Eye (tissue), 1 donor: ENCODE measurements at places on chromosomes 2 and 18.

- no peak for DNase-seq
Measured at GRCh38 chr2:63484901-63485300, 103.4 kb downstream of the WDPCP start.

DNA sequence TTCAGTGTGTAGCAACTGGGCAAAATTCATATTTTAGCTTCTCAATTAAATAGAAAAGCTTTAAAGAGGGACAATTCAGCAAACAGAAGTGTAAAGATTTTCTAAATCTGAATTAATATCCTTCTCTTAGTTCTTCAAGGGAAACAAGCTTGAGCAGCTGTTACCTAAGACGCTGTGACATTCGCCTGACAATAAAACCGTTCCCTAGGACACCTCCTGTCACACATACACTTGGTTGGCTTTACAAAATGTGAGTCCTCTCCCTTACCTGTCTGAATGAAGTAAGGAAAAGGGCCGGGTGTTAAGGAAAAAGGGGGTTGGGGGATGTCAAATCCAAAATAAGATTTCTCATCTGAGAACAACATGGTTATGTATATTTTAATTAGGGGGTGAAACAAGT is 2.1 kb downstream of the SERTAD2 start:
- DNase-seq: no peak

- no peak for DNase-seq
Measured at GRCh38 chr2:119958670-119959268, 54.1 kb upstream of the EPB41L5 start.

GRCh38 chr2:220999356-220999755 is 572.7 kb downstream of the EPHA4 start:
- DNase-seq: no peak

- DNase-seq: no peak
Measured at GRCh38 chr2:95374451-95374920, 28.0 kb upstream of the FAHD2A start.

DNA sequence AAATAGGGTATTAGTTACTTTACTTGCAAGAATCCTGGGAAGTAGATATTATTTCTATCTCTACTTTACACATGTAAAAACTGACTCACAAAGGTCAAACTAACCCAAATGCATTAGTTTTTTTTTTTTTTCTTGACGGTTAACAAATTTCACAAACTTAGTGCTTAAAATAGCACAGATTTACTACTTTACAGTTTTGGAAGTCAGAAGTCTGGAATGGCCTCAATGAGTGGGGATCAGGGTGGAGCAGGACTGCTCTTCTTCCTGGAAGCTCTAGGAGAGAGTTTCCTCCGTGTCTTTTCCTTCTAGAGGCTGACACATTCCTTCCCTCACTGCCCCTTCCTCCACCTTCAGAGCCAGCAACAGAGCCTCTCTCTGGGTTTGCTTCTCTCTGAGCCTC is 117.2 kb downstream of the COL6A3 start:
- DNase-seq: no peak

GRCh38 chr18:42087235-42087634 is 132.2 kb downstream of the PIK3C3 start:
- no peak for DNase-seq

GRCh38 chr2:218149848-218150440 is 16.8 kb downstream of the CXCR1 start:
- no peak for DNase-seq

DNA sequence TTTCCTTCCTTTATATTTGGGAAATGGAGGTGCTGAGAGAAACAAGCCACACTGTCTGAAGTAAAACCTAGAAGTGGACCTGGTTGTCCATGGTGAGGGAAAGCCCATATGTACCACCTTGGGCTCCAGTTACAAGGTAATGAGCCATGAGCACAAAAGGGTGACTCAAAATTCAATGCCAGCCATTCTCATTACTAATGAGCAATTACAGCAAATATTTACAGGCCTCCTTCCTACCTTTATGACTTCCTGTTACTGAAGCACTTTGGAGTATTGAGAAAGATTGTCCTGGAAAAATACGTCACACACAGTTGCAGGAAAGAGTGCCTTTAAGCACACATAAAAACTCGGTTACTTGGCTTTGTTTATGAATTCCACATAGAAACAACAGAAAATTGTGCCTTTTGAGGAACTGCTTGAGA is 9.1 kb downstream of the EPAS1 start:
- no peak for DNase-seq

- no peak for DNase-seq
Measured at GRCh38 chr2:219829667-219830352, 202.4 kb downstream of the SLC4A3 start.

- DNase-seq: no peak
Measured at GRCh38 chr2:119463136-119463535, 31.5 kb downstream of the TMEM37 start.

DNA sequence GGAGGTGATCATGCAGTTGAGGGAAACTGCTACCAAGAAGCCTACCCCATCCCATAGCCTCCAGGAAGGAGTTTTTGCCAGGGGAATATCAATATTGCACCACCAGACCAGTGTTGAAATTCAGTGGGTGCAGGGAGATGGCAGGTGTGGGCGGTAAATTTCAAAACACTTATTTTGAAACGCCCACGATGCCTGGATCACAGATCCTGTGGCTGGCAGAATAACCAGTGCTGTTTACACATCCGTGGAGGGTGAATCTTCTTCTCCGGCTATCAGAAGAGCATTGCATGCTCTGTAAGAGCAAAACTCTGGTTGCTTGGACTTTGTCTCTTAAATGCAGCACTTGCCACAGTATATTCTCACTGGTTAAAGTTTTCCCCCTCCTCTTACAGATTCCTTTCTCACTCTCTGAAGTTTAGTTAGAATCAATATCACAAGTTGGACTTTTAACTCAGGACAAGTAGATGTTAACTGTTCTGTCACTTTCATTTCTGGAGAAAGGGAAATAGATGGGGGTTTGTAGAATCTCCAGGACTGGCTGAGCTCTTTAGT is 70.5 kb upstream of the ZCCHC2 start:
- no peak for DNase-seq

- no peak for DNase-seq
Measured at GRCh38 chr2:50613161-50613560, 418.8 kb downstream of the NRXN1 start.

DNA sequence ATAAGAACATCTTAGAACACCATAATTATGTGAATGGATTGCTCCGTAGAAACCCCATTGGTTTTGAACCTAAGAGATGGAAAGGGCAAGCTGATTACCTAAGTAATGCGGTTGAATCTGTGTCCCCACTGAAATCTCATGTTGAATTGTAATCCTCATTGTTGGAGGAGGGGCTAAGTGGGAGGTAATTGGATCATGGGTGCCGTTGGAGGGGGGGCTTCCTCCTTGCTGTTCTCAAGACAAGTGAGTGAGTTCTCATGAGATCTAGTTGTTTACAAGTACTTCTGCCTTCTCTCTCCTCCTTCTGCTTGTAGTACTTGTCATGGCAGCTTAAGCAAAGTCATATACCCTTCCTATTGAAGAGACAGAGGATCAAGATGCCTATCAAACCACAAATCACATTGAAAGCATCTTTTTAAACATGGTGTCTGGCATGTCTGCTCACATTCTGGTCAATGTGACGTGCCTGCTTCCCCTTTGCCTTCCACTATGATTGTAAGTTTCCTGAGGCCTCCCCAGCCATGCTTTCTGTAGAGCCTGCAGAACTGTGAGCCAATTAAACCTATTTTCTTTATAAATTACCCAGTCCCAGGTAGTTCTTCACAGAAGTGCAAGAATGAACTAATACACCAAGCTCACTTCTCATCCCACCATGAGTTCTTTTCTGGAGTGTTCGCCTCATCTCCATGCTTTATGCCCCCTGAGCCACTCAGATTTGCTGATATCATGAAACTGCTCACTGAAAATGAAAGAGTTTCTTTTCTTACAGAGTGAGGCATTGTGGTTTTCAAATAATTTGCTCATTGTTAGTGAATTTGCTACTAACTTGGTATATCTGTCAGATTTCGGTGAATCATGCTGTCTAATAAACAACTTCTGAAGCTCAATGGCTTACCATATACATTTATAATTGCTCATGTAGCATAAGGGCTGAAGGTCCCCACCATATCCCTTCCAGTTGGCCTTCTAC is 23.6 kb downstream of the KCNE4 start:
- no peak for DNase-seq

GRCh38 chr2:26620031-26620605 is 21.0 kb downstream of the CIB4 start:
- DNase-seq: no peak

GRCh38 chr2:107687073-107687472 is 139.6 kb upstream of the RGPD4 start:
- DNase-seq: peak; percentile 13

DNA sequence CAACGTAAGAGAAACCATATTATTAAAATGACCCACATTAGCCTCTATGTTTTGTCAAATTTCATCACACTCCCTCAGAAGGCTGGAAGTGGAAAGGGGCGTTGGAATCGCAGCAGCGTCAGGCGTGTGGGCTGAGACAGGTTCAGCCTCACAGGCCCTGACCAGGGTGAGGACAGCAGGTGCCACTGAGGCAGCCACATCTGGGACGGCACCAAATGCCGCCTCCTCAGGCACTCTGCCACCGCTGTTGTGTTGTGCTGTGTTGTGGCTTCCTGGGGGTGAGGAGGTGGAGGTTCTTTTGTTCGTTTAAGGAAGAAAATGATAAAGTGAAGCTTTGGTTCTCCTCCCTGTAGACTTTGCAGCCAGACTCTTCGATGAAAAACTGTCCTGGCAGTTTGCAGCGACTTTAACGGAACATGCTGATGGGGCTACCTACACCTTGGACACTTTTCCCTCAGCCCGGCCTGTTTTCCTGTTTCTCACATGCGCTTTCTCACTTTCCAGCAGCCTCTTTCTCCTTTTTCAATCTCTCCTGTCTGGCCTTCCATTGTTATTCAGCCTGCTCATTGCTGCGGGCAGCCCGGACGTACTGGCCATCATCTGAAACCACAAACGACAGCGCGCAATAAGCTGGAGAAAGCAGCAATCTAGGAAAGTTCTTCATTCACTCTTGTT is 44.9 kb upstream of the SALL3 start:
- no peak for DNase-seq

DNA sequence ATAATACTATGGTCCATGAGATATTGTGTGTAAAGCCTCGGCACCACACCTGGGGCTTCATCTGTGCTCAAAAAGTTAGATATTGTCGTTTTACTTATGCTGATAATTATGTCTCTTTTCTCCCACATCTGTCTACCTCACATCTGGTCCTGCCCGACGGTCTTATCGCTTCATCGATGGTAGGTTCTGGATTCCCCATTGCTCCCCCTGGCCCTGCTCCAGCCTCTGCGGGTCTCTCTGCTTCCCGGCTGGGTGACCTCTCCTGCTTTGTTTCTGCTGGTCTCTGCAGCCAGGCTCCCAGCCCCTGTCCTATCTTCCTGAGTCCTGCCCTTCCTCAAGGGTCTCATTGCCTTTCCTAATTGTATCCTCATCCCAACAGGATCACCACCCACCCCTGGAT is 294.2 kb downstream of the NDUFA10 start:
- no peak for DNase-seq

DNA sequence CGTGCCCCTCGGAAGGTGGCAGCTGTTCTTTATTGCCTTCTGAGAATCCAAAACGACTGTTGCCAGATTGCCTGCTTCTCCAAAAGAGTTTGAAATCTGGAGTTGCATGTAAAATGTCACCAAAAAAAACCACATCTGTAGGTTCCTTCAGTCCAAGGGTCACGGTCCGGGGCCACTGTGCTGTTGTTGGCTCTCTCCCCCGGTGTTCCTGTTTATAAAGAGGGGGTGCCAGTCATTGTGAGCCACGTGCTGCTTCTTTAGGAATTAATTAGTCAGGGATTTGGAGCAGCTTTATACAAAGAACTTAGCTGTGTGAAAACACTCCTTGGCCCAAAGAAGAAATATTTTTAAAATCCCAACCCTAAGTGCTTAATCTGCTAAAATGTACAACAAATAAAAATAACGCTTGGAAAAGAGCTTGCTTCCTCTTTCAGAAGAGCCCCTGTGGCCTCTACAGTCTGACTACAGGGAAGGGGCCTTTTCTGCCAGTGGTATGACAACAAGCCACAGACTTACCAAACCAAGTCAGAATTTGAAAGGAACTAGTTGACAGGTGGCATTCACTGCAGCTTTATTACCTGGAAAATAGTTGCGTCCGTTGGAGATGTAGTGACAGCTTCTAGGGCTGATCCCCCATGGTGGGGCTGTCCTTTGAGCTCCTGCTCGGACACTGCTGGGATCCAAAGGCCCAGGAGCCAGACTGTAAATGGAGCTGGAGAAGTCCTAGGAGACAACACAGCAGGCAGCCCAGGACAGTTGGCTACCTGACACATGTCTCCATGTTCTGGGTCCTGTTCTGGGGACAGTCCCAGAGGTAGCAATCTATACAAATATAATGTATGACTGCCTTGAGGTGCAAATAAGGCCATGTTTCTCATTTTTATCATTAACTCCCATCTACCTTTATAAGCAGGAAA is 84.5 kb upstream of the SLC1A4 start:
- DNase-seq: no peak

DNA sequence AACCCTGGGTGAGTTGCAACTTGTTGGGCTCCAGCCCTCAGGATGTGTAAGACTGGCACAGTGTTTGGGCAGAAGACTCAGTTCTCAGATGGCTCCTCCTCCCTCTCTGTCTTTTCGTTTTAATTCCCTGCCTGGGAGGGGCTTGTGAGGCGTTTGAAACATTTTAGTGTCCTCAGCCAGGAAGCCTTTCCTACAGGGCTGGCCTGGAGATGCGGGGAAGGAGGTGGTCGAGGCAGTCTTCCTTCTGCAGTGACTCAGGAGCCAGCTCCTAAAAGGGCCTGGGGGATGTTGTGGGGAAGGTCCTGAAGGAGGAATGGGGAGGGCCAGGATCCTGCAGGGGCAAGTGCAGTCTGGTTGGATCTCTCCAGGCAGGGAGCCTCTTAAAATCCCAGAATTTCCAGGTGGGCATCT is 22.1 kb upstream of the IGFBP5 start:
- DNase-seq: no peak
